ENCODE measurements at places on chromosomes 7 and 10.
A peak's percentile ranks its signal among the peaks of the same experiment; 100 is the strongest.

GRCh38 chr7:117835016-117835664 lies 38.1 kb downstream of the CTTNBP2 start:
- no peak for DNase-seq

GRCh38 chr10:120818301-120818700 lies 32.9 kb upstream of the WDR11 start:
- DNase-seq = no peak

GRCh38 chr7:28802450-28802849 lies 155.7 kb downstream of the TRIL start:
- peak; percentile 23 for DNase-seq

DNA sequence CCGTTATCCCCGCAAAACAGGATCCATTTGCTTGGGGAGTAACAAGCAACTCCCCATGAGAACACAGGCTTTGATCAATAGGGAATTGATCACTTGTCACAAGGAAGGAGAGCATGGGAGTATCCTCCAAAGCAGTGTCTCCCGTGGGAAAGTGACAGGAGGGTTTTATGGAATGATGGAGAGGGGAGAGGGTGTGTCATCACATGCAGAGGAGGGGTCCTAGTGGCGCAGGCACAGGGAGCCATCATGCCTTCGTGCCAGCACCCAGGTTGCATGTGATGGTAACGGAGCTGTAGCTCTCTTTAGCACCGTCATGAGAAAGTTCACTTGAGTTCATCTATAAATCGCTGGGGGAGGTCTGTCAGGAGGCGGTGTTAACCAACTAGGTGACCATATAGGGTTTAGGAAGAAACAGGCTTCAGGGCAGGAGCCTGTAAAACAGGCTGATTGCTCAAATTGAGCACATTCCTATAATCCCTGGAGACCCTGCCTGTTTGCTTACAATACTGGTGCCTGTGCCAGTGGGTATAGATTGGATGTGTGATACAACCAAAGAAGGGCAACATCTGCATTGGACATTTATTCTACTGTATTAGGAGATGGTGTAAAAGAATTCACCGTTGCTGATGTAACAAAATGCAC lies 428.5 kb downstream of the GALNT17 start:
- peak; percentile 54 for DNase-seq

DNA sequence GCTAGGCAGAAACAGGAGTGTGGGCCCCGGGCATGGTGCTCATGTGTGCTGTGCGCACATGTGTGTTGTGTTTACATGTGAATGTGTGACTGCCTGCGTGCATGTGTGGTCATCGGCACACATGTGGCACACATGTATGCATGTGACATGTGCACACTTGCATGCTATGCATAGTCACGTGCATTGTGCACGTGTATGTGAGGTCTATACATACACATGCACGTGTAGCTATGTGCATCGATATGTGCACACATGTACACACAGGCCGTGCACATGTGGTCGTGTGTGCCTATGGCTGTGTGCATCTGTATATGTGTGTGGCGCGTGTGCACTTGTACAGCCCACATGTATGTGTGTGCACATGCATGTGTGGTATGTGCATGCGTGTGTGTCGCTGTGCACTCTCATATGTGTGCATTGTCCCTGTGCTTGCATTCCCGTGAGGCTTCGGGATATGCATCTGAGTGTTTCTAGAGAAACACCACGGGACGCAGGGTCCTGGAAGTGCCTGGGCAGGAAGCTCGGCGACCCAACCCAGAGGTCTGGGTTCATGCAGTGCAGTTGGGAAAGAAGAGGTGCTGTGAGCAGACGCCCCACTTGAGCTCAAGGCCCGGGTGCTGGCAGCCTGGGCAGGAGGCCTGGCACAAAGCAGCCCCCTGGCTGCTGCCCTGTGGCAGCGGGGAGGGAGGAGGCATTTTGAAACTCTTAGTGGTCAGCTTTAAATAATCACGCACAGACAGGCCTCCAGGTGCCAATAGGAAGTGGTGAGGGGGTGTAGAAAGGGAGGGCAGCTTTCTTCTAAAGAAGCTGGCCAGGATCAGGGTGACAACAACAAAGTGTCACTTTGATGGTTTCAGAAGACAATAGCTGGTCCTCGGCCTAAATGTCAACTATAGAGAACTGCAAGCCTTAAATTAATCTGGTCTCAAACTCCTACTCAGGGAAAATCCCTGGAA lies 410.0 kb upstream of the MGMT start:
- DNase-seq = no peak

DNA sequence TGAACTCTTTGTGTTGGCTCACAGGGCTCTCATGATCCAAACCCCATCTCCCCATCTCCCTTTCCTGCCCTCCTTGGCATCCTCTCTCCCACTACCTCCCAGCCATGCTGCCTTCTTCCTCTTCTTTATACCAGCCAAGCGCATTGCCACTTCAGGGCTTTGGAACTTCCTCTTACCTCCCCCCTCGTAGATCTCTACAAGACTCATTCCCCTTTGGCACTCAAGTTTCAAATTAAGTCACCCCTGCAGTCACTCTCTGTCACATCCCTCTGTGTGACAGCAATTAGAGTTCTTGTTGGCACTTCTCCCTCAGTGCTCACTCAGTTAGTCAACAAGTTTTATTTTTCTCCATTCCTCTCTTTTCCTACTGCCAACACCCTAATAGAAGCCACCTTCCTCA lies 20.8 kb upstream of the NRP1 start:
- DNase-seq = no peak

- DNase-seq = no peak
These were observed 259.4 kb downstream of the STK31 start for GRCh38 chr7:23969443-23969842.

GRCh38 chr10:6092731-6093130 lies 3.9 kb downstream of the RBM17 start:
- DNase-seq = no peak

DNA sequence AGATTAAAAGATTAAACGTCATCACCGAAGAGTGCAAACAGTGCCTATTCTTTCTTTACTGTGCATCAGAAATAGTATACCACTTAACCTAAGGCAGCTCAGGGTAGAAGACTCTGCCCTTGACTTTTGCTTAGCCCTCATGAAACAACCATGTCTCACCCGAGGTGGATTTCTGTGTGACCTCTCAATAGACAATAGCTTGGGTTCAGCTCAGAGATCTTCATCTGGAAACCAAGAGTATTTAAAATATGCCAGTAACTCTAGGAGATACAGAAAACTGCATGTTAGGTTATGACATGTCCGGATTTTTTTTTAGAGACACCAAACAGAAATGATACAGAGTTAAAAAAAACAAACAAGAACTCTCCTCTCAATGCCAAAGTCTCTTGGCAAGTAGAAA lies 75.8 kb downstream of the JAZF1 start:
- no peak for DNase-seq

GRCh38 chr7:27587429-27587828 lies 75.3 kb downstream of the HIBADH start:
- DNase-seq = no peak

DNA sequence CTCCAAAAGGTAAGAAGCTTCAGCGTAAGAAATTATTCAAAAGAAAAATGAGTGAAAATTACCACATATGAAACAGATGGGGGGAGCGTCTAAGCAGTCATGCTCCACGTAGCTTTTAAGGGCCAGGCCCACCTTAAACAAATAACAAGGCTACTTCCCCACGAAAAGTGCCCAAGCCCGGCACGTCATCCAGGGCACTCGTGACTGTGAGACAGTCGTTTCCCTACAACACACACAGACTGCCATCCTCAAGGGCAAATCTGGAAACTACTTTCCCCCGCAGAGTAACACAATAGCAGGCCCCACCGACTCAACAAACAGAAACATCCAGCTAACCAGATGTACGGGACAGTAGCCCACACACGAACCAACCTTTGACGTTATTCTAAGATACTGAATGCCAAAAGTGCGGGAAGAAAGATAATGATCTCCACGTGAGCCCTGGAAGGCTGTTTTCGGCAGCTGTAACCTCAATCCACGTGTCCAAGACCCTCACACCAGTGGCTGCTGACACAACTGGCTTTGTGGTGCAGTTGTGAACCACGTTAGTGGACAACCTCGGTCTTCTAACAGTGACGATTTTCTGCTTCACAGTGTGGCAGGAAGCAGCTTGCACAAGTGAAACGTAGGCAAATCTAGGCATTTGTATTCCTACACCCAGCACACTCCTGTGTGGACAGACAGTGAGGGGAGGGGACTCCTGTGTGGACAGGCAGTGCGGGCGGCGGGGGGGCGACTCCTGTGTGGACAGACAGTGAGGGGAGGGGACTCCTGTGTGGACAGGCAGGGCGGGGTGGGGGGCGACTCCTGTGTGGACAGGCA lies 251.7 kb downstream of the ZMYND11 start:
- DNase-seq = no peak

GRCh38 chr10:78402591-78402990 lies 368.9 kb downstream of the RPS24 start:
- no peak for DNase-seq

- no peak for DNase-seq
These were observed 3.0 kb upstream of the HOXA7 start for GRCh38 chr7:27159266-27160144.

DNA sequence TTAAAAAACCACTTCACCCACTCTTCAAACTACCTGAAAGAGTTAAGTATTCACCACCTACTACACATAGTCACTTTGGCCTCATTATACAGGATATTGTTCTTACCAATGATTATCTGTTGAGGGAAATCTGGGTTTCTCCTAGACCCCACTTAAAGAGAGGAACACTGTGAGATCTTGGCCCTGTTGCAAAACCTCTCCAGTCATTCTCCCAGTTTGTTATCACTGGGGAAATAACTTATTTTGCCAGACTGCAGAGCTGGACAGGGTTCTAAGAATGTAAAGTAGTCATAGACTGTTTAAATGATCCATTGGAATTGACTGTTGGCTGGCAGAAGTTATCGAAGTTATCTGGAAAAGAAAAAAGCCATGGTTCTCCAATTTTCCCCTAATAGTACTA lies 143.8 kb downstream of the HGF start:
- DNase-seq = no peak

- no peak for DNase-seq
These were observed 5.7 kb upstream of the GNAI1 start for GRCh38 chr7:80128918-80129317.

DNA sequence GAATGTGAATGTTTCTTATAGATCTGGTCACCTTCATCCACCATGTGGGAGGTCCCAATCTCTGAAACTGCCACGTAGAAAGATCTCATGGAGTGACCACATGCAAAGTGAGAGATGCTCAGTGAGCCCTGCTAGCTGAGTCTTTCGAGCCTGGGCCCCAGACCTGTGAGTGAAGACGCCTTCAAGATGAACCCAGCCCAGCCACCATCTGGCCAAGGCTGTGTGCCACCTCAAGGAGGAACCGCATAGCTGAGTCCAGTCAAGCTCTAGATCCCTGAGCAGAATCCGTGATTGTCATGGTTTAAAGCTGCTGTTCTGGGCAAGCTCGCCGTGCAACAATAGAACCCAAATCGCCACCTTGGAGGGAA lies 20.2 kb upstream of the PPIF start:
- DNase-seq = no peak

GRCh38 chr10:43204943-43205671 lies 61.8 kb downstream of the RASGEF1A start:
- peak; percentile 38 for DNase-seq

- DNase-seq = no peak
These were observed 54.2 kb downstream of the PNLIPRP2 start for GRCh38 chr10:116674901-116675423.

GRCh38 chr10:34081948-34082347 lies 733.1 kb downstream of the PARD3 start:
- DNase-seq = no peak

DNA sequence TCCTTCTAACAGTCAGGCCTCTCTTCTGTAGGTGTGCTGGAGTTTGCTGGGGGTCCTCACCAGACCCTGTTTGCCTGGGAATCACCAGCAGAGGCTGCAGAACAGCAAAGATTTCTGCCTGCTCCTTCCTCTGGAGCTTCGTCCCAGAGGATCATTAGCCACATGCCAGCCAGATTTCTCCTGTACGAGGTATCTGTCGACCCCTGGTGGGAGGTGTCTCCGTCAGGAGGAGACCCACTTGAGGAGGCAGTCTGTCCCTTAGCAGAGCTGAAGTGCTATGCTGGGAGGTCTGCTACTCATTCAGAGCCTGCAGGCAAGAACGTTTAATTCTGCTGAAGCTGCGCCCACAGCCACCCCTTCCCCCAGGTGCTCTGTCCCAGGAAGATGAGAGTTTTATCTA lies 611.1 kb upstream of the COBL start:
- DNase-seq = no peak

DNA sequence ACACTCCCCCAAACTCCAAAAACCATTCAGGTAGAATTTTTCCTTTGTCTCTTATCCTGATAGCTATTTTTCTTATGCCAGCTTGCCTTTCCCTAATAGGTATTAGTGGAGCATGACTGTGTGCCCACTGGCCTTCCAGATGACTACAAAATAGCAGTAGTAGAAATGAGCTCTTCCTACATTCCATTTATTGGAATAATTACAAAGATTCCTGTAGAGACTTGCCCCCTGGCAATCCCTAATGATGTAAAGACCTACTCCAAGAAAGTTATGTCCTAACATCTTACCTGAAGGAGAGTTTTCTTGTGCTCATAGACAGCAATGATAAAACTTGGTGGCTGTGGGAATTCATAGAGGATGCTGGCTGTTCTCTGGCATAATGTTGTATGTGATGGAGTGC lies 501.8 kb downstream of the GATA3 start:
- no peak for DNase-seq

GRCh38 chr10:5413012-5413938 lies 918 bp downstream of the NET1 start:
- peak; percentile 46 for DNase-seq

DNA sequence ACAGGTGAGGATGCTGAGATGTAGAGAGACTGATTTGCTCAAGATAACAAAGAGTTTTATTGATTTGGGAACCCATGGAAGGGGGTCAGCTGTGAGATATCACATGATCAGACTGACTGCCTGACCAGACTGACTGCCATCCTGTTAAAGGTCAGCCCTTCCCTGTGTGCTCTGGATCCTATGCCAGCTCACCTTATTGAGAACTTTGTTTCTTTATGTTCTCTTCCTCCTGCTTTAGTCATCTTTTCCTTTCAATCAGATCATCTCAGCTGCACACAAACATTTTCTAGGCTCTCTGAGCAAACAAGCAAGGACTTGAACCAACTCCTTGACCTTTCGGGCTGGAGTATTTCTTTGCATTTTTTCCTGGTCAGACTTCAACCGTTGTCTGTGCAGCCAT lies 50.0 kb upstream of the MTPN start:
- DNase-seq = no peak

- no peak for DNase-seq
These were observed 143.0 kb downstream of the PLXNA4 start for GRCh38 chr7:132433301-132433700.

- DNase-seq = no peak
These were observed 30.3 kb downstream of the ADCYAP1R1 start for GRCh38 chr7:31082447-31082846.

DNA sequence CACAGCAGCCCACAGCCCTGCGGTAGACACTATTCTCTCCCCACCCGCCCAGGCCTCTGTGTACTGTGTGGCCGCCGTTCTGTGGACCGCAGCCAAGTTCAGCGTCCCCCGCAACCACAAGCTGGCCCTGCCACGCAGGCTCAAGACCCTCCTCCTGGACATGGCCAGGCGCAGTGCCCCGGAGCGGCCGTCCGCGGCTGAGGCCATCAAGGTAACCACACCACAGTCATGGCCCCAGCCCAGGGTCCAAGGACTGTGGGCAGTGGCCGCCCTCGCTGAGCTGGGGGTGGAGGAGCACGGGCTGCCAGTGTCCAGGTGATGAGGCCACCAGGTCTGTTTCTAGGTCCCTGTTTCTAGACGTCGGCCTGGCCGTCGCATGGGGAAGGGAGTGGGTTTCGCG lies 34.4 kb upstream of the UTF1 start:
- DNase-seq = no peak

GRCh38 chr7:106111655-106112117 lies 426 bp downstream of the SYPL1 start:
- DNase-seq = no peak

- no peak for DNase-seq
These were observed 700 bp downstream of the MTPN start for GRCh38 chr7:135976312-135977006.

All from fibroblast of skin of back (primary cell).